ENCODE measurements at places on chromosomes 12 and 14. TPM values are rescaled to one million over a fixed set of nuclear protein-coding genes. Genes with fewer than 3 reads are reported as not detected.

PMCH gene
- not detected for polyA plus RNA-seq

GRCh38 chr14:62889364-62889763, 155.9 kb downstream of the KCNH5 start:
- DNase-seq = no peak
- no peaks in the 10 kb centered on the region for H3K36me3 ChIP-seq
- H3K4me1 ChIP-seq = no peaks in the 10 kb centered on the region

DNA sequence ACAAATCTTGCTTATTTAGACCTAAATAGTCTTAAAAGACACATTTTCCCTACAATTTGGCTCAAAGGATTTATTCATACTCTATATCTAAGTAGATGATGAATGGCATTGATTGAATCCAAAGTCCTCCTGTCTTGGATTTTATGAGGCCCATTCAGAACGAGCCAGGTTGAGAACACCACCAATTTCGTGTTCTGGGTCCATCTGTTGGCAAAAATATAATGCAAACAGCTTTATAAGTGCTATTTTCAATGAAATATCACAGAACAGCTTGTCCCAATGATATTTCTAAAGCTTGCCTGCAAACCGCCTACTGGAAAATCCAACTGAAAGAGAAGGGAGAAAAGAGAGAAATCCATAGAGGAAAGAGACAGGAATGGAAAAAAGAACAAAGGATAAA, 204.8 kb upstream of the GARIN6 start:
- no peaks in the 10 kb centered on the region for H3K4me1 ChIP-seq
- no peaks in the 10 kb centered on the region for H3K36me3 ChIP-seq
- no peak overlapping the region for H3K27ac ChIP-seq
- H3K27me3 ChIP-seq = no peaks in the 10 kb centered on the region

- H3K27ac ChIP-seq = no peak overlapping the region
- H3K4me3 ChIP-seq = no peak overlapping the region
- peaks cover 42% of the 10 kb centered on the region for H3K4me1 ChIP-seq
- H3K27me3 ChIP-seq = no peaks in the 10 kb centered on the region
Observed at GRCh38 chr12:132513070-132513398, 23.1 kb downstream of the FBRSL1 start.

DNA sequence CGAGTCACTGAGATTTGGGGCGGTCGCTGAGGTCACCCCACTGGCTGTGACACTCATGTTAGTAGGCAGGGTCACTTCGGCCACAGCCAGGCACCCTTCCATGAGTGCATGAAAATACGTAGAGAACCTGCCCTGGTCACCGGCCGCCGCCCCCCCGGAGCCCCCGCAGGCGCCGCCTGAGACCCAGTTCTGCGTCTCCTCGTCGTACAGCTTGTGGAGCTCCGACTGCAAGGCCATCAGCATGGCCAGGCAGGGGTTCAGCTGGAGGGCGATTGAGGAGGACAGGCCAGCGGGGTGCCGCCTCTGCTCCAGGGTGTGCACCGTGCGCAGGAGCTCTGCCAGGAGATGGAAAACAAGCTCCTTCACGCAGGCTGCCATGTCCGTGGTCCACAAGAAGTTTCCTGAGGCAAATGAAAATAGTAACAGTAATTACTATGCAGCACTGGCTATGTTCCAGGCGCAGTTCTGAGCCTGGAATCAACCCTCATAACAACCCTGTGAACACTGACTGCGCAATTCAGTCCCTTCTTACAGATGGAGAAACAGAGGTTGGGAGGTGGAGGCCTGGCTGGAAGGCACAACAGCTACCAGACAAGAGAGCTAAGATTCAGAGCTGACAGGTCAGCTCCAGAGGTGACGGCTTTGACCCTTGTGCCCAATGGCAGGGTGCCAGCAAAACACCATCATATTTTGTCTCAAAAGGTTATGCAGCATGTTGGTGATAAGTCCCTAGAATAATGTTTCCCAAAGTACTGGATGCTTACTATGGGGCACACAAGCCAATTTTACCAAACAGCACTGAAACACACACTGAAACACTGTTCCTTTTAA, 59.9 kb downstream of the TRAFD1 start:
- no peak overlapping the region for H3K4me3 ChIP-seq
- peaks cover 29% of the 10 kb centered on the region for H3K36me3 ChIP-seq
- H3K4me1 ChIP-seq = no peaks in the 10 kb centered on the region
- DNase-seq = peak; percentile 67
- no peaks in the 10 kb centered on the region for H3K27me3 ChIP-seq

TAS2R31 gene
- polyA plus RNA-seq = 0.23 TPM

- no peak overlapping the region for H3K4me3 ChIP-seq
- no peak overlapping the region for H3K27ac ChIP-seq
- H3K36me3 ChIP-seq = no peaks in the 10 kb centered on the region
Observed at GRCh38 chr12:21429994-21430393, 7.5 kb upstream of the PYROXD1 start.

IFNG-AS1 gene
- polyA plus RNA-seq = not detected

CAPZA3 gene
- 1.2 TPM for polyA plus RNA-seq

- H3K27ac ChIP-seq = no peak overlapping the region
- no peaks in the 10 kb centered on the region for H3K27me3 ChIP-seq
- no peaks in the 10 kb centered on the region for H3K4me1 ChIP-seq
- no peak for DNase-seq
- H3K36me3 ChIP-seq = no peaks in the 10 kb centered on the region
Observed at GRCh38 chr12:114018669-114019068, 52.5 kb upstream of the RBM19 start.

IAPP gene
- 1,679 TPM for polyA plus RNA-seq

GRCh38 chr12:6643569-6644256, 3.5 kb downstream of the ACRBP start:
- no peaks in the 10 kb centered on the region for H3K36me3 ChIP-seq
- no peak for DNase-seq
- H3K4me3 ChIP-seq = no peak overlapping the region
- no peak overlapping the region for H3K27ac ChIP-seq
- no peaks in the 10 kb centered on the region for H3K27me3 ChIP-seq

LMNTD1 gene
- 0.70 TPM for polyA plus RNA-seq

GLI1 gene
- 0.19 TPM for polyA plus RNA-seq

All from pancreas (tissue), 10 donors.